ENCODE measurements at places on chromosomes 5 and 9. TPM values are rescaled to one million over a fixed set of nuclear protein-coding genes. Genes with fewer than 3 reads are reported as not detected.

DNA sequence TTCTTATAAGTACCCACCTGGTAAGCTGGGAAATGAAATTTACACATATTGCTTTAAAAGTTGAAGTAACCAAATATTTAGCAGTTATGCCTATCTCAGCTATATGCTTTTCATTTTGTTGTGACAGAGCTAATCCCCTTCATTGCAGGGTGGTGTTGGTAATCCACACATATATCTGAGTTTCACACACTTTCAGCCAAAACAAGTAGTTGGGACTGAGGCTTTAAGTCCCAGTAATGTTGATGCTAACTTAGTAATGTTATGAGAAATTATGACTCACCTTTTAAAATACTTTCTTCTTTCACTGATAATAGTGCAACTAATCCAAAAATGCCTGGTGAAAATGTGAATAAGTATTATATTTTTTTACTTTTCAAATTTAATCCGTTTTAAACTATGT lies 19.2 kb upstream of the RICTOR start:
- no peak for DNase-seq

GRCh38 chr9:92607773-92608172 lies 62.2 kb downstream of the IPPK start:
- no peak for DNase-seq

PCDHGA2 gene
- 1.3 TPM for polyA plus RNA-seq

MARCHF11 gene
- polyA plus RNA-seq, result 0.36 TPM

GRCh38 chr5:103402851-103403250 lies 144.3 kb downstream of the MACIR start:
- DNase-seq, result no peak

ADAMTSL2 gene
- polyA plus RNA-seq, result 0.69 TPM

GRCh38 chr9:120914396-120914795 lies 12.2 kb downstream of the TRAF1 start:
- DNase-seq, result no peak

GRCh38 chr5:74130155-74130897 lies 504.3 kb downstream of the ARHGEF28 start:
- DNase-seq, result no peak

DNA sequence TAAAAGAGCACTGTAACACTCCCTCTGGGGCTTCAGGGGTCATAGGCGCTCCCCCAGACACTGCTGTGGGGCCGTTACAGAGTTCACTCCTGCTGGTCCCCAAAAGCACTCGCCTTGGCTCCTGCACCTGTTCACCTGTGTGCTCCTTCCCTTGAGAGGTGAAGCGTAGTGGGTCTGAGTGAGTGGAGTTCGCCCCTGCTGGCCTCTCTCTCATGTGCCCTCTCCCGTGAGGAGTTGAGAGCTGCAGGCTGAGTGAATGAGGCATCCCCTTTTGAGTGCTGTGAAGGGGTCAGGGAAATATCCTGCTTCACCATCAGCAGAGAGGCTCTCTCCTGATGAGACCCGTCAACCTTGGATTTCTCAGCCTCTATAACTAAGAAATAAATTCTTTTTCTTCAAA lies 134.6 kb upstream of the TUT7 start:
- no peak for DNase-seq

DNA sequence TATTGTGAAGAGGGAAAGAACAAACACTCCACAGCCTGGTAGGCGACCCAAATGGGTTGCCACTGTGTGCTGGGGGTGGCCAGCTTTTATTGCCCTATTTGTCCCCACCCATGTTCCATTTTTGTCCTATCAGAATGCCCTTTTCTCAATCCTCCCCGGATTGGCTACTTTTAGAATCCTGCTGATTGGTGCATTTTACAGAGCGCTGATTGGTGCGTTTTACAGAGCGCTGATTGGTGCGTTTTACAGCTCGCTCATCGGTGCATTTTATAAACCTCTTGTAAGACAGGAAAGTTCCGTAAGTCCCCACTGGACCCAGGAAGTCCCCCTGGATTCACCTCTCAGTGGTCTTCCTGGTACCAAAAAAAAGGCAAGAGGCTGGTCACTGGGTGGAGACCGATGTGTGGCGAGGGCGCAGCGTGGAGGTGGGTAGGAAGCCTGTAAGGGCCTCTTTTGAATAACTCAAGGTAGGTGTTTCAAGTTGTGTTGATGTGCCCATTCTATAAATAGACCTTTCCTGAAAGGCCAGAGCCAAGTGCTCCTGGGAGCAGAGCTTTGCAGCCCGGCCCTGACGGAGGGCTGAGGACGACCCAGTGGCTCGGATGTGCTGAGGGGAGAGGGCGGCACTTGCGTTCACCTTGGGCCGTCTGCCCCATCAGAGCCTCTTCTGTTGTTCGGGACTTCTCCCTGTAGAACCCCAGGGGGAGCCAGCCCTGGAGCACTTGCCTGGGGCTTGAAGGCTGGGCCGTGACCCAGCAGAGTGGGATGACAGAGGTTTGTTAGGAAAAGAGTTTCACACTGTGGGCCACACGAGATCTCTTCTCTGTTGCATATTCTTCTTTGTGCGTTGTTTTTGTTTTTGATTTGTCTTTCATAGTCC lies 7.2 kb upstream of the GFPT2 start:
- no peak for DNase-seq

TRIP13 gene
- 8.3 TPM for polyA plus RNA-seq

DNA sequence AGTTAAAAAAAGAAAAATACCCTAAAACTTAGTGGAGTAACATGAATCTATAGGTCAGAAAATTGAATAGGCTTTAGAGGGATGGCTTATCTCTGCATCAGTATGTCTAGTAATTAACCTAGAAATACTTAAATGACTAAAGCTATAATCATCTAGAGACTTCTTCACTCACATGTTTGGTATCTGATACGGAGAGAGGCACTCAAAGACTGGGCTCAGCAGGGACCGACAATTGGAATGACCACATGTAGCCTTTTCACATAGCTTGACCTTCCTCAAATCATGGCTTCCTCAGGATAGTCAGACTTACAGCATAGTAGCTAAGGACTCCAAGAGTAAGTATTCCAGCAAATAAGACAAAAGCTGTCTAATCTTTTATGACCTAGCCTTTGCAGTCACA lies 105.3 kb upstream of the RORB start:
- no peak for DNase-seq

- DNase-seq, result no peak
These were observed 7.6 kb downstream of the KIF24 start for GRCh38 chr9:34321451-34321850.

- no peak for DNase-seq
These were observed 218.4 kb downstream of the CDK5RAP2 start for GRCh38 chr9:120361551-120361950.

ARL14EPL gene
- not detected for polyA plus RNA-seq

MXD3 gene
- 14.9 TPM for polyA plus RNA-seq

- DNase-seq, result no peak
These were observed 1052.8 kb upstream of the DMAC1 start for GRCh38 chr9:8852301-8852864.

IL4 gene
- polyA plus RNA-seq, result not detected

DNA sequence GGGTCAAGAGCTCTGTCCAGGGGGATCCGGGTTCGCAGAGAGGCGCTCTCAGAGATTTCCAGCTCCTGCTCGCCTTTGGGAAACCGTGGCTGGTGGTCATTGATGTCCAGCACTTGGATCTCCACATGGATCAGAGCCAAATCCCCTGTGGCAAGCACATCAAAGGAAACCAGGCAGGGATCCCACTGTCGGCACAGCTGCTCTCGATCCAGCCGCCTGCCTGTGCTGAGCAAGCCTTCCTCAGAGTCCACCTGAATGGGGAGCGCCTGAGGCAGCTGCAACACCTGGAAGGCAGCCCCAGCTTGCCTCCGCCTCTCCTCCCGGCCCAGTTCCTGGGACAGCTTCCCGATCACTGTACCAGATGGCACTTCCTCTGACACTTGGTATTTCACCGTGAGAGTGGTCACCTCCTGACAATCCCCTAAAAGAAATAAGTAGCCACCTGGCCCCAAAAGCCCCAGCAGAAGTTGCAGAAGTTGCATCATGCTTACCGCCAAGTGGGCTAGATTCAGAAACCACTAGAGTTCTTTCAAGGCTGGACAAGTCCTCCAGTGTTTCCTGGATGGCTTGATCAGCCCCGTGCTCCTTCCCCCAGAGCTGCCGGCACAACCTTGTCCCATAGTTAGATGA lies 520 bp downstream of the PCDH12 start:
- no peak for DNase-seq

ESM1 gene
- polyA plus RNA-seq, result 2.9 TPM

HMCN2 gene
- 20.0 TPM for polyA plus RNA-seq

GRCh38 chr9:32423371-32423770 lies 38.9 kb downstream of the ACO1 start:
- DNase-seq, result no peak

GRCh38 chr5:91848453-91848852 lies 465.3 kb upstream of the ARRDC3 start:
- no peak for DNase-seq

- DNase-seq, result no peak
These were observed 56.1 kb downstream of the GRIA1 start for GRCh38 chr5:153546566-153546965.

RAI14 gene
- polyA plus RNA-seq, result 15.8 TPM

GRCh38 chr5:120690621-120691407 lies 226.7 kb downstream of the PRR16 start:
- no peak for DNase-seq

ADRB2 gene
- polyA plus RNA-seq, result 0.57 TPM
